ENCODE measurements at places on chromosomes 4 and X.

GRCh38 chr4:186754976-186755375 lies 31.3 kb upstream of the FAT1 start:
- DNase-seq, result no peak

DNA sequence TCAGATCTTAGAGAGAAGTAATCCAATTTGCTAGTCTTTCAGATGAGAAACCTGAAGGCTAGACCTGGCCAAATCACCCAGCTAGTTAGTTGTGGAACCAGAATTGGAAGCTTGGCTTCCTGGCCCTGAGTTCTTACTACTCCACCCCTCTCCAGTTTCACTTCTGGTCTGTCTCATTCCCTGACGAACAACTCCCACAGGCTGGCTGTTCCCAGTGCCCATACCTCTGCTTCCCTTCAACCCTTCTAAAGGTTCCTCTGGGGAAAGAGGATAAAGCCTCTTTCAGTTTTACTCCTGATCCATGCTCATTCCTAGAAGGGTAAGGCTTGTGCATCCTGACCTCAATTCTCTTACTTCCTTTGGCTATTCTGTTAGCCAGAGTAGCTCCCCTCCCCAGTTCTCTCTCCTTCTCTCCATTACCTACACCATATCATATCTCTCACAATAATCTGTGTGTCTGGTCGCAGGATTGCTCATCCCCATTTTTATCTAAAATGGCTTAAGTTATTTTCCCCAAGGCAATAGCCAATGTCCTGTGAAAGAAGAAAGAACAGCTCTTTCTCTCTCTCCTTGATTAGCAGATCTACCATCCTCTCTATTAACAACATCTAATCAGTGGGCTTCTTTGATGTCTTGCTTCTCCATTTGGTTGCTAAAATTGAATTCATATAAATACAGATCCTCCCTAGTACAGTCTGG lies 155.0 kb upstream of the MAOA start:
- no peak for DNase-seq

DNA sequence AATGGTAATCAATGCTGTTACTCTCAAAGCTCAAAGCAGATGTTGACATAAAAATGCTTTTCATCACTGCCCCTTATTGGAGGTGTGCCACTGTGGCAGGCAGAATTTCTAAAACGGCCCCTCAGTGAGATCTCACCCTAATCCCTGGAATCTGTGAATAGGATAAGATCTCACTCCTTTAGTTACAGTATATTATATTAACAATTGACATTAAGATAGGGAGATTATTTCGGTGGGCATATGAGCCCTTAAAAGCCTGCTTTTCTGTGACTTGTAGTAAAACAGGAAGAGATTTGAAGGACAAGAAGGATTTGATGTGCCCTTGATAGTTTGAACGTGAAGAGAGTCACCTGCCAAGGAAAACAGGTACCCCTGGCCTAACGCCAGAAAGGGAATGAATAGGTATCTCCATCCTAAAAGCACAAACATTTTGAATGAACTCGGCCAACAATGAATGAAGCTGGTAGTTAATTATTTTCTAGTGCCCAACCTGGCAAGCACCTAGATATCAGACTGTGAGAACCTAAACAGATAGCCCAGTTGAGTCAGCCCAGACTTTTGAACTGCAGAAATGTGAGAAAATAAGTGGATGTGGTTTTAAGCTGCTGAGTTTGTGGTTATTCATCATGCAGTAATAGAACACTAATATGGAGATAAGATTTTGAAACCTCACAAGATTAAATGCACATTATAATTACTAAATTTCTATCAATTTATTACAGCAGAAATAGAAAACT lies 881.6 kb downstream of the PCDH18 start:
- DNase-seq, result no peak

- no peak for DNase-seq
These were observed 24.6 kb upstream of the LAP3 start for GRCh38 chr4:17552427-17552826.

GRCh38 chr4:77623091-77623490 lies 17.5 kb downstream of the CXCL13 start:
- DNase-seq, result no peak

GRCh38 chr4:102734591-102735385 lies 26.0 kb downstream of the MANBA start:
- no peak for DNase-seq

DNA sequence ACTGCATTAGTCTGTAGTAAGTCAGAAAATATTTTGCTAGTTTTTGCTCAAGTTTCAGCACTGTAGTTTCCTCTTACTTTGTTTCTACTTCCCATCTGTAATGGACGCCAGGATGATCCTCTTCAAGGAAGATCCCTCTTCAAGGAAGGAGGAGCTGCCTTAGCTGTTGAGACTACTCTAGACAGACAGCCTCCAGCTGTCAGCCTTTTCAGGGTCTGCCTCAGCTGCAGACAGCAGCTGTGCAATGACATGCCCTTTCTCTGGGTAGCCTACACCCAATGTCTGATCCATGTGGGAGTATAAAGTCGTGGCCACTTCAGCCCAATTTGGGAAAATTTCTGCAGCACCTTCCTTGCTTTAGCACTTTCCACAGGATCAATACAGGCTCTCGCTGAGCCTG lies 281.0 kb upstream of the MAOA start:
- no peak for DNase-seq

DNA sequence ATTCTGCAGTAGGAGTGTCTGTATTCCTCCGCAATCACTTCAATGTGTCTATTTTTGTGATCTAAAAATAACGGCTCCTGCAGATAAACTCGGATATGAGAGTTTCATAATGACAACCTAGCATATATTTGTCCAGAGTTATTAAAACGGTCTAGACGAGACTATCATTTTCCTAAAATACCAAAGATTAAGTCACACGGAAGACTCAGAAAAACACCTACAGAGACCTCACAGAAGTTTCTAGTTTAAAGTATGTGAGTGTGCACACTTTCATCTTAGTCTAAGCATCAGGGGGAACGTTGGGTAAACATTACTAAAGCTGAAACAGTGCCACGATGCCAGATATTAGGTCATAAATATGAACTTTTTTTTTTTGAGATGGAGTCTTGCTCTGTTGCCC lies 156.9 kb downstream of the AFAP1 start:
- DNase-seq, result no peak

GRCh38 chr4:52105276-52105675 lies 54.2 kb downstream of the SPATA18 start:
- no peak for DNase-seq

DNA sequence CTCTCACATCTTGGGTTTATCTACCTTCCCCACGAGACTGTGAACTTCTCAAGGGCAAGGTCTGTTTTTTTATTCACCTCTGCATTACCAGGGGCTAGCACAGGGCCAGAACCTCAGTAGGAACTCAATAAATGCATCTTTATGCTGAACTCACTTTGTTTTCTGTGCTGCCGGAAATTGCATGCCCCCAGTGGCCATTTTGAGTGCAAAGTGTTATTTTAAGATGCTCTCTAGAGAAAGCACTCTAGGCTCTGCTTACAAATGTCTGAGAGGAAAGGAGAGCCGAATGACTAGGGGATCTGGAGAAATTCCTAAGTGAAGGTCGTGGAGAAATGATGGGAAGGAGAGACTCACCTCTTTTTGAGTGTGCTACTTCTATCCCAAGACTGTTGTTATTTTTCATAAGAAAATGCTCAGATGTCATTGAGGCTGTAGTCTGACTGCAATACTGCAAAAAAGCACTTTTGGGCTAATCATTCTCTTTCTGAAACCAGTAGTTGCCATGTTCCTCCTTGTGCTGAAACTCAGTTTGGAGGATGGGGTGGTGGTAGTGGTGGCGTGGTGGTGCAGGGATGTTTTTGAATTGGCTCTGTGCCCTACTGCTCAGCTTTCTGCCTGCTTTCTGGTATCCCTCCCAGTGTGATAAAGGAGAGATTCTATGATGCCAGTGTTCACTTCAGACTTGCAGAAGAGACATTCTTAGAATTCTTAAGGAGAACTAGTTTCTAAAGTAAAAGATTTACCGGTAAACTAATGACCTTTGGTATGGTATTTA lies 41.3 kb downstream of the DOCK11 start:
- DNase-seq, result no peak

- no peak for DNase-seq
These were observed 217.9 kb upstream of the KLHL4 start for GRCh38 chrX:87299563-87300160.

GRCh38 chr4:9880406-9881197 lies 99.2 kb downstream of the DRD5 start:
- DNase-seq, result no peak

DNA sequence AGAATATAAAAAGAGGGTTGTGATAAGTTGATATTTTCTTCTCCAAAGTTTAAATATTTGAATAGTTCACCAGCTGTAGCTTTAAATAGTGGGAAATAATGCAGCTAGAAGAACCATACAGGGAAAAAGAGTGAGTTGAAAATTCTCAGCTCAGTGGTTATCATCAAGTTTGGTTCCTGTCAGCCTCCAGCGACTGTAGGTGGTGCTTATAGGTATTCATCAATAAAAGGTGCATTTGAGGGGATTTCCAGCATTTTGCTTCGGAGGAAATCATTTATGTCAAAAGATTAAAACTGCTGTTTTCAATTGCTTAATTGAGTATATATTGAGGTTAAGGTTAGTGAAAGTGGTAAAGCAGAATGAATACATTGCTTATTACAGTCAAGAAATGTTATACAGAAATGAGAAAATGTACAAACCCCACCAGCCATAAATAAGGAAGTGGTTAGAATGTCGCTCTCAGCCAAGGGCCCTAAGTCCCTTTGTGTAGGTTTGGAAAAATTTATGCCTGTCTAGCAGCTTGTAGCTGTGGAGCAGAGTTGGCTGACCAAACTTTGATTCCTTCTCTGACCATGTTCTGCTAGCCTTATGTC lies 532.9 kb upstream of the FTHL17 start:
- no peak for DNase-seq

DNA sequence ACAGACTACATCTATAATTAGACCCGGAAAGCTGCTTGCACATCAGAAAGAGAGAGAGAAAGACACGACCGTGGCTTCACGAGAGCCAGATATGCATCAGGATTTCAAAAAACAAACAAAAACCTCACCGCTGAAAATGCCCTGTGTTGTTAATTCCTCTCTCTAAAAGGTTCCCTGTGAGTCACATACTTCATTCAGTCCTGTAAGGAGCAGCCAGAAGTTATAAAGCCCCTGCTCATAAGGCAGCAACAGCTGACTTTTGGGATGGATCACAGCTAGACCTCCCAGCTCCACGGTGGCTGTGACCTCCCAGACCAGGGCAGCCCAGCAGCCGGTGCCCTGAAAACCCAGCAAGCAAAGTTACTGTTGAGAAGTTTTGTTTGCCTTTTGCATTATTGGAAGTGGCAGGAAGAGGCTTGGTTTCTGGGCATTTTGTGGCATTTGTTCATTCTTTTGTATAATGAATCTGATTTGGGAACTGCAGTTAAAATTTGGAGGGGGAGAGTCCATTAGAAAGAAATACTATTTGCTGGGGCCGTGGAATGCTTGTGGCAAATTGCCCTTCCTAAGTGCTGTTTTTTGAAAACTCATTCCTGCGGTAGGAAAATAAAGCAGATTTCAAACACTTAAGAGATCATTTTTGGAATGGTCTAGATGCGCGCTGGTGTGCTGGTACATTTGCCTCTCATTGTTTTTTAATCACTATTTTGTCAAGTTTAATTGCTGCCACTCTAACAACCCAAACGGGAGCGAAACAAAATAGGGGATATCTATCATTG lies 520.4 kb downstream of the BCOR start:
- DNase-seq, result no peak

DNA sequence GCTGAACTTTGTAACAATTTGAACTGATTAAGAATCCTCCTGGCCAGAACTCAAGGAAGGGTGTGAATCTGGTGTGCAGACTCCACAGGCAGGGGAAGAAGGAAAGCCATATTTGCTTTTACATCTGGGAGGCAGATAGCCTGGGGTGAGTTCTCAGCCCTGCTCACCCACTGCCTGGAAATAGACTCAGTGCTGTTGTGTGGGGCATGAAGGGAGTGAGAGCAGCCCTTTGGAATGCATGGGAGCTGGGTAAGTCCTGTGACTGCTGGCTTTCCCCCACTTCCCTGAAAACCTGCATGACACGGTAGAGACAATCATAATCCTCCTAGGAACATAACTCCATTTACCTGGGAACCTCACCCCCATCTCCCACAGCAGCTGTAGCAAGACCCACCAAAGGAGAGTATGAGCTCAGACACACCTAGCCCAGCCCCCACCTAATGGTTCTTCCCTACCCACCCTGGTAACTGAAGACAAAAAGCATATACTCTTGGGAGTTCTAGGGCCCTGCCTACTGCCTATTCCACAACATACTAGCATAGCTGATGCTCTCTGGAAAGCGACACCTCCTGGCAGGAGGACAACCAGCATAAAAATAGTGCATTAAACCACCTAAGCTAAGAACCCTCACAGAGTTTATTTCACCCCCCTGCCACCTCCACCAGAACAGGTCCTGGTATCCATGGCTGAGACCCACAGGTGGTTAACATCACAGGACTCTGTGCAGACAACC lies 59.3 kb upstream of the UBQLN2 start:
- no peak for DNase-seq

DNA sequence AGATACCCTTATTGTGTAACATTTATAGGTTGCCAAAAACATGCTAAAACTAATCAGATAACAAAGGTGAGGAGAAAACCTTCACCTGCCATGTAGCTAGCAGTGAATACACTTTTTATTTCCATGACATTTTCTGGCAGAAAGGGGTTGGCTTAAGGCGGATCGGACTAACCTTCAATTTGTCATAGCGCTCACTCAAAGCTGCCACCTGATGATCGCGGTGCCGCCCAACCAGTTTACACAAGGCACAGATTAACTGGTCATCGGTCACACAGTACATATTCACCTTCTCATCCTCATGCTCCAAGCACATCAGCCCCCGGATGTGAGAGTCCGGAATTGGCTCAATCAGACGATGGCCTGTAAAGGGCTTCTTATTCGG lies 53.7 kb downstream of the MID1 start:
- no peak for DNase-seq

DNA sequence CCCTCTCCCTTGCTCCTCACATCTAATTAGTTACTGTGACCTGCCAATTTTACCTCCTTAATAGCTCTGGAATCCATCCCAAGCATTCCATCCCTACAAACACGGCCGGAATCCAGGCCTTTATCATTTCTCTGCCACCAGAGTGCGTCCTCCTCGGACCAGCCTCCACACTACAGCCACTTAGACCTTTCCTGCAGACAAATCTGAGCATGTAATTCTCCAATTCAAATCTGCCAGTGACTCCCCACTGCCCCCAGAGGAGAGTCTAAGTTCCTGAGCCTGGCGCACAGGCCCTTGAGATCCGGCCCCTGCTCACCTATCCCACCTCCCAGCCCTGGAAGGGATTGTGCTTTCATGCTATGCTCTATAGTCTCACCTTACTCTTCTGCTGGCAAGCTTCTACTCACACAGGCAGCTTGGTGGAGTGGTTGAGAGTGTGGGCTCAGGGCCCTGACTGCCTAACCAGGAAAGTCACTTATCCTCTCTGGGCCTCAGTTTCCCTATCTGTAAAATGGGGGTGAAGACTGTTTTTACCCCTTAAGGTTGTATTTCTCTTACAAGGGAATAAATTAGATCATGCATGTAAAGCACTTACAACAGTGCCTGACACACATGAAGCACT lies 31.2 kb downstream of the PJA1 start:
- peak; percentile 28 for DNase-seq

DNA sequence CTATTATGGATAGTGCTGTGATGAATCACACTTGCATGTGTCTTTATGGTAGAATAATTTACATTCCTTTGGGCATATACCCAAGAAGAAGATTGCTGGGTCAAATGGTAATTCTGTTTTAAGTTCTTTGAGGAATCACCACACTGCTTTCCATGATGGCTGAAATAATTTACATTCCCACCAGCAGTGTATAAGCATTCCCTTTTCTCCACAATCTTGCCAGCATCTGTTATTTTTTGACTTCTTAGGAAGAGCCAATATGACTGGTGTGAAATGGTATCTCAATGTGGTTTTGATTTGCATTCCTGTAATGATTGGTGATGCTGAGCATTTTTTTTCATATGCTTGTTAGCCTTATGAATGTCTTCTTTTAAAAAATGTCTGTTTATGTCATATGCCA lies 1120.2 kb downstream of the ARAP2 start:
- DNase-seq, result no peak
